Activated T-cell treated with anti-CD3 and anti-CD28 coated beads, Interleukin-2, amount 50 U/mL, for 4 hours (primary cell): ENCODE measurements at places on chromosomes 4 and X. TPM values are rescaled to one million over a fixed set of nuclear protein-coding genes. Genes with fewer than 3 reads are reported as not detected.

GRCh38 chr4:106269711-106270110 lies 46.3 kb downstream of the TBCK start:
- no peak for DNase-seq

- DNase-seq = no peak
Measured at GRCh38 chrX:65610481-65610880, 57.0 kb upstream of the MSN start.

IL9R gene
- total RNA-seq = 2.0 TPM

DNA sequence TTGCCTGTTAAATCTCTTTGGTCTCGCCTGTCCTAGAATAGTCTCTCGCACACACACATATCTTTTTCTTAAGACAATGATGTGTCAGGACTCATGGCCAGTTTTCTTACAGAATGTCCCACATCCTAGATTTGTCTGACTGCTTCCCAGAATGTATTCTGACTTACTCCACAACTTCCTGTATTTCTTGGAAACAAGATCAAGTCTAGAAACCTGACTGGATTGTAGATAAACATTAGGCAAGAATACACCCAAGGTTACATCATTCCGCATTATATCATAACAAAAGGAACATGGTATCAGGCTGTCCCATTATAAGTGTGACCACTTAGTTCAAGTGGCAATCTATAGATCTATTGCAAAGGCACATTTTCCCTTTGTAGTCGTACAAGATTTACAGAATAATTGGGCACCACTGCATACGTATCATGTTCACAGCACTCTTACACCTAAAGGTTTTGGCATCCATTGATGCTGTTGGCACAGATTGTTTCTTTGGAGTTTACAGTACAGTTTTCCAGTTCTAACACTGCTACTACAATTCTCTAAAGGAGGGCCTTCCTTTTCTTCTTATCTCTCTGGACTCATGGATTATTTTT lies 56.4 kb downstream of the FBXW7 start:
- no peak for DNase-seq

GRCh38 chrX:38965888-38966287 lies 164.6 kb downstream of the MID1IP1 start:
- DNase-seq = no peak

GYPE gene
- 0.27 TPM for total RNA-seq

DNA sequence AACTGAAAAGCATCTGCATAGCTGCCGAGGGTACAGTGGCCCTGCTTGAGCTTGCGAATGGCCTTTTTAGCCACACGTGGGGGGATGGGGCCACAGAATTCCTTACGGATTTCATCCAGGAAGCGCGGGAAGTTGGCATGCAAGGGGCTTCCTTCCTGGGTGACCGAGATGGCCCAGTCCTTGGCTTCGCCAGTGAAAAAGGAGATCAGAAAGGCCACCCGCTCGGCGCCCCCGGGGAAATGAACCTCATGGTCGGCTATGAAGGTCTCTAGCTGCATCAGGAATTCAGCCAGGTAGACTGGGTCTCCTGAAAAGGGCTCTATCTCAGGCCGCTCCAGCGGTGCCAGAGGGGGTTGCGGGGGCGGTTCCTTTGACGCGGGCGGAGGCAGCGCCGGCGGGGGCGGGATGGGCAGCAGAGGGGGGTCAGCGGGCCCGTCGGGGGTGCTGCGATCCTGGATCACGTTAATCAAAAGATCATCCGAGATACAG lies 909 bp downstream of the RTL5 start:
- DNase-seq = no peak

KIT gene
- 0.28 TPM for total RNA-seq

FRG1 gene
- total RNA-seq = 53.8 TPM

DNA sequence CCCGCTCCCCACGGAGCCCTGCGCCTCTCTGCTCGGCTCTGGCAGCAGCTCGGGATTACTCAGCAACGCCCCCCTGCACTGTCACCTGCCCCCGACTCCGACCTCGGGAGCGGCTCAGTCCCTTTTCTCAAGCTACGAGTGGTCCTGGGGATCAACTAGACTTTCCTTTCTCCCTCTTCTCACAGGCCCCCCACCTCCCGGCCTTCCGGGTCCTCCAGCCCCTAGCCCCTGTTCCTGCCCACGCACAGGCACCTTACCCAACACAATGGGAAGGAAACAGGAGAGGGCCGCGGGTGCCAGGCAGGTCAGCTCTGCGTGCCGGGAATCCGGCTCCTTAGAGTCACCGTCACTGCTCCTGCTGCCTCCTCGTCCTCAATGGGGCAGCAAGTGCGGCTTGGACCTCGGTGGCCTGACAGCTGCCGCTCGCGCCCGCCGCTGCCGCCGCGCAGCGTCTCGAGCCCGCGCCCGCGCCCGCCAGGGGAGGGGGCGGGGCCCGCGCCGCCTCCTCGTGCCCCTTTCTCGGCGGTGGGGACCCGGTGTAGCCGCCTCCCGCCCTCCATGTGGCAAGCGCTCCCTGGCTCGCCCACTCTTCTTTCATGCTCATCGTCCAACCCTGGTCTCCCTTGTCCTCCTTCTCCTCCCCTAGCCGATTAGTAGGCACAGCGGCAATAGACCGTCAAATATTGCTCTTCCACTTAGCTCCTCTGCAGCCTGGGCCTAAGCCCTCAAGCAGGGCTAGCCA lies at the start of gene RAB9B:
Gene RAB9B (minus strand): TSS at position 455 of the 742 bp plus-strand sequence. CDS start 6,473 bp downstream, outside the sequence.
- peak; percentile 64 for DNase-seq

- no peak for DNase-seq
Measured at GRCh38 chr4:48379587-48380180, 38.4 kb downstream of the SLAIN2 start.

GRCh38 chr4:781493-782216 lies 44.3 kb downstream of the CPLX1 start:
- peak; percentile 98 for DNase-seq

DUSP9 gene
- total RNA-seq = 0.11 TPM

DNA sequence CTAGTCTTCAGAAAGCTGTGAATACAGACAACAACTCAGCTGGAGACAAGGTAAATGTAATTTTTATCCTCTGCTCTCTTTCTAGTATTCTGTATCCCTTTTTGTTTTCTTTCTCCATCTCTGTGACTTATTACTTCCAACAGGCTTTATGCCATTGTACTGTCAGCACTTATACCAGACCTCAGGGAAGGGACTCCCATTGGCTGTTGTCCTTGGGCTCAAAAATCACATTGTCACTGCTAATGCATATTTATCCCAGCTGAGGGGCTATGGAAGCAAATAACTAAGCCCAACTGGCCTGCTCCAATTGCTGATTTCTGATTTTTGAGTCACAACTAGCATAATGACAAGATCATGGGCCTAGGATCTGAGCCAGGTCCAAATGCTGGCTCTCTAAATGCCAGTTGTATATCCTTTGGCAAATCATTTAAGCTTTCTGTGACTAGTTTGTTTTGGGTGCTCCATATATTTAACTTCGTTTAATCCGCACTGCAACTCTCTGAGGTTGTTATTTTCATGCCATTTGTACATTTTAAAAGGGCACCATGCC lies 395.1 kb upstream of the GNPDA2 start:
- no peak for DNase-seq

DNA sequence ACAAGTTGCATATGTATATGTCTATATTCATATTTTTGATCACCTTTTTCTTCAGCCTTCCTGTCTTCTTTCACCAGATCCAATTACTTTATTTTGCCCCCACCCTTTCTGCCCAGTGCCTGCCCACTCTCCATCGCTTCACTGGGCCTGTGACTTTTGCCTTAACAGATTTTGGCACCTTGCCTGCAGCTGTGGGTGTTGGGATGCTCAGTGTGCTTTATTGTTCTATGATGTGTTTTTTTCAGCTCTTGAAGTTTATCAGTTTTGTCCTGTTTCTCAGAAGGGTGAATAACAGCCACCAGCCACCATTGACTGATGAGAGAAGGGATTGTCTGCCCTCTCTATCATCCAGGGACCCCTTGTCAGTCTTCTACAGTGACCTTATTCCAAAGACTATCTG lies 77.2 kb upstream of the GALNT7 start:
- no peak for DNase-seq

GRCh38 chr4:8911316-8912088 lies 39.9 kb upstream of the HMX1 start:
- no peak for DNase-seq

CFI gene
- total RNA-seq = 0.11 TPM

DNA sequence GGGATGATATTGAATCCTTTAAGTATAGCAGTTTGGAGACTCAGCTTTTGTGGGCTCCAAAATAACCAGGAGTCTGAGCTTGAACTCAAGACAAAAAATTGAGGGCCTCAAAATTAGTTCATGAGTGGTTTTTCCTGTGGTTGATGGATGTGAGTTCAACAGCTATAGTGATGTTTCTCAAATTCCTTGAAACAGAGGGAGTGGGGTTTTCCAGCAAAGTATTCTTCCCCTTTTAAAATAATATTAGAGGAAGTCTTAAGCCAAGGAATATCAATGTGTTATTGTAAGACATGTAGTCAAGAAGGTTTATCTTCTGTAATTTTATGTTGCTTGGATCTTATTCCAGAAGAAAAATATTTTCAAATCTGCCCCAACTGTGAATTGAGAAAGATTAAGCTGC lies 10.6 kb downstream of the OTC start:
- DNase-seq = no peak

GRCh38 chr4:17155486-17155885 lies 257.0 kb upstream of the LDB2 start:
- DNase-seq = no peak

DNA sequence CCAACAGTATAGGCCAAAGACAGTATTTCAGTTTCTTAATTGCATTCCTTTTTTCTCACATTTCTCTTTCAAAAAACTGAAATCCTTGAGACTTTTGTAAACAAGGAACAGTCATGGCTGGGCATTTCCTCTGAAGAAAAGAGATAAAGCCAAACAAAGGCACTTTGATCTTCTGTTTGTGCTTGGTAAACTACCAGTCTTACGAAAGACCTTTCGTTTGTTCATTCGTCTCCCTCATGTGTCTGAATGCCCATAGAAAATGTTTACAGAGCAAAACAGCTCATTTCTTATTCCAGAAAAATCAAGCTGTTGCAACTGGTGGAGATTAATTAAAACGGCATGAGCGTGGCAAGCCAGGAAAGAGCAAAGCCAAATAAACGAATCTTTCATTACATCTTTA lies 178.0 kb downstream of the GASK1B start:
- DNase-seq = no peak

SPATA18 gene
- total RNA-seq = not detected

DNA sequence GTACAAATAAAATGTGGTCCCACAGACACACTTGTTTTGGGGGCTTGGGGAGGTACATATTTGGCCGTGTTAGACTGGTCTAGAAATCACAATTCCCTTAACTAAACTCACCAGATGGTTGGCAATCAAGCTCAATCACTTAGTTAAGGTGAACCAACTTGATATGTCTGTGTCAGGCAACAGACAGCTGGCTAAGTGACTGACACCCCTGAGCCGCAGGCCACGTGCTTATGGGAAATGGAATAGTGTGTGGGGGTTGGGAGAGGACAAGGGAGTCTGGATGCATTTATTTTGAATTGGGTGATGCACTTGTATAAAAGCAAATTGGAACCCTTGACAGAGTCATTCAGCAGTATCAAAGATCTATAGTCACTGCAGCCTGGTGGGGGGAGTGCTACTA lies 209.0 kb downstream of the HS6ST2 start:
- DNase-seq = no peak

CHRDL1 gene
- total RNA-seq = not detected

CPEB2 gene
- 4.8 TPM for total RNA-seq

GRCh38 chrX:148878371-148878770 lies 378.0 kb downstream of the AFF2 start:
- no peak for DNase-seq

- no peak for DNase-seq
Measured at GRCh38 chr4:99705891-99706290, 48.3 kb upstream of the C4orf54 start.

TSPYL2 gene
- total RNA-seq = 55.8 TPM

- no peak for DNase-seq
Measured at GRCh38 chr4:17595471-17596005, 18.5 kb downstream of the LAP3 start.

KCND1 gene
- total RNA-seq = 1.1 TPM

ETNPPL gene
- total RNA-seq = not detected

DNA sequence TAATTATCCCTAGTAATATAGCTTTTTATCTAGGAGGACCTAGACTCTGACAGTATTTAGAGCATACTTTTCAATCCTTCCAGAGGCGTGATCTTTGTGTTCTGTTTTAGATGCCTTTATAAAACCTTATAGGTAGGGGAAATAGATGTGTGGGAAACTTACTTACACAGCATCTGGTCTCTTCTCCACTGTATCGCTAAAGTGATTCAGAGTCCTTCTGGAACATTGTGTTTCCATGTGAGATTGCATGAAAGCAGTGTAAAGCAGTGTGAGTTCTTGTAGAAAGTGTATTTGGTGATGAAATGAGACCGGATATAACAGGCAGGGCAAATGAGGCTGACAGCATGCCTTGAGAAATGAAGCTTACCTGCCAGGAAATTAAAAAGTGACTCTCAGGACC lies 9.5 kb downstream of the GABRB1 start:
- no peak for DNase-seq

GRCh38 chrX:103687073-103687695 lies 685 bp upstream of the MORF4L2 start:
- DNase-seq = peak; percentile 84

DNA sequence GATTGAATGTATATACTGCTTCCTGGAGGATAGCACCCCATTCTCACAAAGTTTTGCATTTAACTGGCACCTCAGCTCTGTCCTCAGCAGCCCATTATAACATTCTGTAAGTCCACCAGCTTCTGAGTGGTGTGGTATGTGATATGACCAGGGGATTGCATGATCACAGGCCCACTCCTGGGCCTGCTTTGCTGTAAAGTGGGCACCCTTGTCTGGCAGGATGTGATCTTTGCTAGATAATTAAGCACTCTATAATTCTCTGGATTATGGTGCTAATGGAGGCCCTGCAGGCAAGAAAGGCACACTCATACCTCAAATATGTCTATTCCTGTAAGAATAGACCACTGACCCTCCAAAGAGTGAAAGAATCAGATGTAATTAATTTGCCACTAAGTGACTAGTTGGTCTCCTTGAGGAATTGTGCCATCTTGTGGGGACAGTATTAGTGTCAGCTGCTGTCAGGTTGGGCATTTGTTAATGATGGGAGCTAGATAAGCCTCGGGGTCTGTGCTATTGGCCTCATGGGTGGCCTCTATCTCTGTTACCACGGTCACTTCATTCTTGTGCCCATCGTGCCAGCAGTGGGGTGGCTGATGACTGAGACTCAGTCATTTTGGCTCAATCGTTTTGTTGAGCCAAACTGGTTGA lies 2.2 kb upstream of the CFI start:
- no peak for DNase-seq
